ENCODE measurements at places on chromosomes 16 and 17.

DNA sequence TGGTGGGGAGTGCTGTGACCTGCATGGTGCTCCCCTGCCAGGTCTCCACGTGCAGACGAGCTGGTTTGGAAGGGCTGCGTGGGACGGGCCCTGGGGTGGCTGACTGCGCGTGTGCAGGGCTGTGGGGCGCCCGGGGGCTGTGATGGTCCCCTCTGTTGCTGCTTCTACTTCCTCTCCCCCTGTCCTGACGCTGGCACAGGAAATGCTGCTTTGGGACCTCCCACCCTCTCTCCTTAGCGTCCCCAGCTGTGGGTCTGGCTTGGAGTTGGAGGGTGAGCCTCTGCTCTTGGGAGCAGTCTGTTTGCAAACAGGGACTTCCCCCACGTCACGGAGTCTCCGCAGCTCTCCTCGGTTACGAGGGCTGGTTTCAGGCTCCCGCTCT, 35.2 kb downstream of the TSC2 start:
- no peak for DNase-seq

DNA sequence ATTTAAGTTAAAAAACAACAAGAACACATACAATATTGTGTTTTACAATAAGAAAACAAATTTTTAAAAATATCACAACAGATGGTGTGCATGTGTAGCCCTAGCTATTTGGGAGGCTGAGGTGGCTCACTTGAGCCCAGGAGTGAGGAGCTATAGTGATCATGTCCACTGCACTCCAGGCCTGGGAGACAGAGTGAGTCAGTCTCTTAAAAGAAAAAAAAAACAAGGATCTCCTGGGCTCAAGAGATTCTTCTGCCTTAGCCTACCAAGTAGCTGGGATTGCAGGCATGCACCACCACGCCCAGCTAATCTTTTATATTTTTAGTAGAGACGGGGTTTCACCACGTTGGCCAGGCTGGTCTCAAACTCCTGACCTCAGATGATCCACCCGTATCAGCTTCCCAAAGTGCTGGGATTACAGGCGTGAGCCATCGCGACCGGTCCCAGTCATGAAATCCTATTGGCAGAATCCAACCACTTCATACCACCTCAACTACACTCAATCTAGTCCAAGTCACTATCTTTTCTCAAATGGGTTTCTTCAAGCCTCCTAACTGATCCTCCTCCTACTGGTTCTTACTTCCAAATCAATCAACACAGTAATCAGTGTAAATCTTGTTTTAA, 55.0 kb downstream of the STH start:
- DNase-seq: no peak

- no peak for DNase-seq
Observed at GRCh38 chr17:40536295-40537171, 28.7 kb downstream of the CCR7 start.

DNA sequence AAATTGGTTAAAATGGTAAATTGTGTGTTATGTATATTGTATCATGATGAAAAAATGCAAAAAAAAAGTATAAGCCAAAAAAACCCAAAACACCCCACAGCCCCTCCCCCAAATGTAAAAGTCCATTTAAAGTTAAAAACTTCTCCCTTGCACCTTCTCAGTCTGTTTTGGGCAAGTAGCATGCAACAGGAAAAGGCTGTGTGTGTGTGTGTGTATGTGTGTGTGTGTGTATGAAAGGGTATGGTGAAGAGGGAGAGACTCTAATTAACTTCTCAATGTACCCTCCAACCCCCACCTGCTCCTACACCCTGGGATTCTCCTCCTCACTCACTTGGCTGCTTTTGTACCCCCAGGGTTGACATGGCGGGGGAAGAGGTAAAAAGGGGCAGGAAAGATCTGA, 9.2 kb upstream of the GGT6 start:
- no peak for DNase-seq

- no peak for DNase-seq
Observed at GRCh38 chr17:65531256-65532100, 30.0 kb downstream of the AXIN2 start.

- no peak for DNase-seq
Observed at GRCh38 chr17:11909348-11909747, 87.9 kb downstream of the ZNF18 start.

DNA sequence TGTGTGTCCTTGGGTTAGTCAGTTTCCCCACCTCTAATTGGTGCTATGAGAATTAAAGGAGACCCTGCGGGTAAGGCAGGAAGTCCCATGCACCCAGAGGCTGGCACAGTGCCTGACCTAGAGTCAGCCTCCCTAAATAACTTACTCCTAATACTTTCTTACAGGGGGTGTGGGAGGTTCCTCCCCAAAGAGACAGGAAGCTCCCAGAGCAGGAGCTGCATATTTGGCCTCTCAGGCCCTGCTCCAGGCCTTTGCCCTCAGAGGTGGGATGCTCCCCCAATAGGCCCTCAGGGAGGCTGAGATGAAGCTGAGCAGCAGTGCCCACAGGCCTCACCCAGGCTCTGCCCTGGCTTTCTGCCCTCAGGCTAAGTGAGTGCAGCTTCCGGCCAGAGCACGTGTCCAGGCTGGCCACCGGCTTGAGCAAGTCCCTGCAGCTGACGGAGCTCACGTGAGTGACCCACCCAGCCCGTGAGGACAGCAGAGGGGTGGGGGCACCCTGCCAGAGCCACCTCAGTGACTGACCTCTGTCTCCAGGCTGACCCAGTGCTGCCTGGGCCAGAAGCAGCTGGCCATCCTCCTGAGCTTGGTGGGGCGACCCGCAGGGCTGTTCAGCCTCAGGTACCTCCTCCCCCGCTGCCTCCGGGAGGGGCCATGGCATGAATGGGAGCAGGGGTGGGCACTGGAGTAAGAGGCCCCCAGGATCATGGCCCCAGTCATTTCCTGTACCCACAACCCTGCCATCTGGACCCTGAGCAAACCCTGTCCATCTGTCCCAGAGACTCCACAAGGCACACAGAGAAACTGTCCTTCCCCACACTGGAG, 31.1 kb upstream of the CPNE2 start:
- no peak for DNase-seq

GRCh38 chr16:2948807-2949704, 15.0 kb upstream of the KREMEN2 start:
- DNase-seq: no peak

GRCh38 chr16:51670527-51670926, 519.5 kb upstream of the SALL1 start:
- DNase-seq: no peak

All from stimulated activated CD4-positive, alpha-beta T cell treated with anti-CD3 and anti-CD28 coated beads, Interleukin-4, amount 100 ng/mL, for 1 hour (primary cell).